Stimulated activated CD4-positive, alpha-beta T cell treated with anti-CD3 and anti-CD28 coated beads, Interleukin-4, amount 100 ng/mL, for 1 hour (primary cell): ENCODE measurements at places on chromosomes 7 and 10.

DNA sequence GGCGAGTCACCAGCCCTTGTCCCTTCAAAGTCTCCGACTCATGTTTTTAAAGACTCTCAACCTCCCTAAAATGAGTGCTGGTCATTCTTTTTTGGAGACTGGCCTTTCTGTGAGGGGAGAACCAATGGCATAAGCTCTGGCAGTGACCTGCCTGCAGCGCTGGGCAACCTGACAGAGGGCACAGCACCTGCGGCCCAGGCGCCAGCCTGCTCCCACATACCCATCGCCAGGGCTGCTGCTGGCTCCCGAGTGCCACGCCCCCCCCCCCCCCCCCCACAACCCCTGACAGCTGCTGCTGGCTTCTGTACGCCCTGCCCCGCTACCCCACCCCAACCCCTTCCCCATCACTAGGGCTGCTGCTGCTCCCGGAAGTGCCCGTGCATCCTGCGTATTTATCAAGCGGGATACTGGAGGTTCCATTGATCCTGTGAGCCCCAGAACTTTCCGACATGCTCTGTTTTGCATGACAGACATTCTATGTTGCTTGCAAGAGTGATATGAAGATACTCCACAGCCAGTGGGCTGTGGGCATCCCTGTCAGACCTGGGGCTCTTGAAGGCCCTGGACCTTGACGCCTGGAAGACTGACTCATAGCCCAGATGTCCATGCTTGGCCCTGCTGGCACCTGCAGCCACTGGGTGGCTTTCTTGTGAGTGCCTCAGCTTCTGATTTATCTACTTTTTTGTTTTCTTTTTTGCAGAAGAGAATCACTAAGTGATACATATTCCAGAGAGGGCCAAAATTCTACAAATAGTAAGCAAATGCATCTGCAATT, 243.9 kb downstream of the ZMYND11 start:
- DNase-seq: no peak

DNA sequence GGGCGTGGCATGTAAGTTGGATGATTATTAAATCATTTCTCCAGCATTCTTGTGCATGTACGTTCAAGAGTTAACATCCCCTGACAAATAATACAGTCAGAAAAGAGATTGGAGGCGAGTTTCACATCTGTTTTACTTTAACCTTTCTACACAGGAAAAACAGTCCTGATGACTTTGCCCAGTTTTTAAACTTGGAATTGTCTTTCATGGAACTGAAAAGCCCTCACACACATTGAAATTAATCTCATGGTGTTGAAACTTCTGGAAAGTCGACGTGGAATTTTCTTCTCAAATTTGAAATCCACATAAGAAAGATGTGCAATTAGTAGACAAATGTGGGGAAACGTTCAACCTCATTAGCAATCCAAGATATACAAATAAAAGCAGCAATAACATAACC, 31.2 kb upstream of the ZNF438 start:
- DNase-seq: no peak

DNA sequence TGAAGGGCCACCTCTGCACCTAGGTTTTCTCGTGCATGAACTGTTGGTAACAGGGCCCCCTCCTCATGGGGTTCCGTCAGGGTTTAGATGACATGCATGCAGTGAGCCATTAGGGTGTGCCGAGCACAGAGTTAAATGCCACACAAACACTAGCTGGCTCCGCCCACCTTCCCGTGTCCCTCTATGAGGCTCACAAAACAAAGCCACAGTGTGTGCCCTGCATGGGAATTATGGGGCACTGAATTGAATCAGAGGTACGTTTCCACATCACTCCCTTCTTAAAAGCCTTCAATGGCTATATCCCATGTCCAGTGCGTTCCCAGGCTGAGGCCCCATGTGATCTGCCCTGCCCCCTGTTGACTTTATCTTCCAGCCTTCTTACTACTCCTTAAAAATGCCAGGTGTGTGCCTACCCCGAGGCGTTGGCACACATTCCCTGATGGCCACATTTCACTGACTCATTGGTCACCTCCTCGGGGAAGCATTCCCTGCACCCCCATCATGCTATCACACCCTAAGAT, 35.7 kb downstream of the GSDME start:
- DNase-seq: no peak

- DNase-seq: no peak
Observed at GRCh38 chr7:121401896-121402295, 5.8 kb upstream of the FAM3C start.

DNA sequence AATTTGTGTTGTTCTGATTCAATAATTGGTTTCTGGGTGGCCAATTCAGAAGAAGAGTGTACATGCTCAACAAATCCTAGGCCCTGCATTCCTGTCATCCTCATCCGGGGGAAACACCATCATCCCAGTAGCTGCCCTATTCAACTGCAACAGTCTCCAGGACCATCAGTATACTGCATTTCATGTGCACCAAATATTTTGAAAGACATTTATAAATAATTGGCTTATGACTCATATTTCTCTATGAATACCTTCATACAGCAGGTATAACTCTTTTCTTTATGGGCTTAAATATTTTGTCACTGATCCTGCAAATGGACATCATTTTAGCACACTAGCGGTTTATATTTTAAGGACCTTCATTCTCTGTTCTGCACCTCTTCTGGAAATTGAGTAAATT, 38.0 kb downstream of the CD36 start:
- DNase-seq: no peak
